ENCODE measurements at places on chromosomes 2 and 18. TPM values are rescaled to one million over a fixed set of nuclear protein-coding genes. Genes with fewer than 3 reads are reported as not detected.

The ENOSF1 gene
- total RNA-seq = 20.1 TPM

The RHOB gene
- 109 TPM for total RNA-seq

The MREG gene
- total RNA-seq = 23.5 TPM

The CPO gene
- total RNA-seq = not detected

The OST4 gene
- 323 TPM for total RNA-seq

The SERPINB3 gene
- total RNA-seq = 9.4 TPM

The LBX2 gene
- total RNA-seq = 1.2 TPM

Measured in hair follicular keratinocyte (primary cell).